ENCODE measurements at places on chromosomes 7 and 10.

DNA sequence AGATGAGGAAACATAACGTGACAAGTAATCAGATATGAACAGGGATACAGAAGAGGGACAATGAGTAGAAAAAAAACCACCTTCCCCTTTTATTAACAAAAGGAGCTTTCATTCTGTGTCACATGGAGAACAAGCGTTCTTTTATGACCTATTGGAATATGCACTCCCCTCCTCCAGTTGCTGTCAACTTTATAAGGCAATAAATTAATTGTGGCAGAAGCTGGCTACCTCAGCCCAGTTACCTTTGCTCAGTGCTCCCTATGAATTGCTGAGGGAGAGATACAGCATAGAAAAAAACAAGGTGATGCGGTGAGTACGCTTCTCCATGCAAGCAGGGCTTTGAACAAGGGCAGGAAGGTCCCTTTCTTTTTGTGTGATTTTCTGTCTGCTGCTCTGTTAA, at the start of gene MGAM2:
MGAM2 (plus strand) TSS at position 220 of the 400 bp plus-strand sequence. CDS start 5,156 bp downstream, outside the sequence.
- DNase-seq: no peak

- DNase-seq: no peak
Measured at GRCh38 chr7:36034020-36034419, 119.0 kb upstream of the EEPD1 start.

DNA sequence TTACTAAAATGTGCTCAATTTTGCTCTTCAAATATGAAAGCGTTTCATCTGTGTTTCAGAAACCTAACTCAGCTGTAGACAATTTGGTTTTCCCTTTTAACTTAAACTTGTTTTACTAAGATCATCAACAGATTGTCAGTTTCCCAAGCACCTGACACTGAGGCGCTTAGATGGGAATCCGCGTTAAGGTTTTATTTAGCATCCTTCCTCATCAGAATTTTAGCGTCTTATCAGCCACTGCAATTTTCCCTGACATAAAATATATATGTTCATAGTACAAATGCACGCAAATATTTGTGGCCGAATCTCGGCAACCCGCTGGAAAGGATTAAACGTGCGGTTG, 1.2 kb downstream of the SGCE start:
- DNase-seq: no peak

DNA sequence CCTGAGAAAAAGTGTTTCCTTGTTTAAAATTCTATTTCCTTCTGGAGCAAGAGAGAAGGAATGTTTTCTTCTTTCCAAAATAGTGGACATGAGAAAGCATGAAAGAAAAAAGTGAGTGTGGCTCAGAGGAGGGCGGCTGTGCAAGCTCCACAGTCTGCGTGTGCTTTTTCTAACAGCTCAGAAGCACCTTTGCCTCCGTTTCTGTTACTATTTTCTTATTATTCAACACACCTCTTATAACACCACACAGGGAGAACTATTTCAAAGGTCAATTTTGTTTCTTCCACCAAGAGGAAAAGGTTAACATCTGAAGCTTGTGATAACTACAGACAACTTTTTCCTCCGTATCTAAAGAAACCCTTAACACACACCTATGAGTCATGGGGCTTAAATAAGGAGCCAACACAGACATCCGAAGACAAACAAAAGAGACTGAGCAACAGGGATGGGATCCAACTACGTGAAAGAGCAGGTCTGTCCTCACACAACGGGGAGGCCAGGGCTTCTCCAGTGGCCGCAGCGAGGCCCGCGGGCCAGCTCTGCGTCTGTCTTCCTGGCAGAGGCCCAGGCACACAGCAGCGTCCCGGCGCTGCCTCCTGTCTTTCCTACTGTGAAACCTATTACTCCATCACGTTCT, 36.2 kb upstream of the NCAPG2 start:
- DNase-seq: no peak

DNA sequence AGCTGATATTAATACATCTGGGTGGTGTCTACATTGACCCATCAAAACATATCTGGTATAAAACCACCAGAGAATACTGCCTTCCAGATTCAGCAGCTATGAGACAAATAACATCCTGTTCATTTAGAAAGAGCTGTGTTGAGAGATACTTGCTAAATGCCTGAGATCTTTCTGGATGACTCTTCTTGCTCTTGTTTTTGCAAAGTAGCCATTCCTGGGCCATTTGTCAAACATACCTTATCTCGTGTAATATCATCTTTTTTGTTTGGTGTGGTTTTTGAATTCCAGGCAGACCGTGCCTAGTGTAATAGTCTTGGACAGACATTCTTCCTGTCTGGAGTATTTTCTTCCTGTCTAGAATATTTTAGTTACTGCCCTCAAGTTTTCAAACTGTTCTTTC, 74.7 kb upstream of the PRR15 start:
- DNase-seq: no peak

GRCh38 chr10:126207313-126207771, 180.9 kb downstream of the ADAM12 start:
- DNase-seq: no peak

GRCh38 chr10:6036861-6037321, 25.3 kb downstream of the IL2RA start:
- DNase-seq: no peak

DNA sequence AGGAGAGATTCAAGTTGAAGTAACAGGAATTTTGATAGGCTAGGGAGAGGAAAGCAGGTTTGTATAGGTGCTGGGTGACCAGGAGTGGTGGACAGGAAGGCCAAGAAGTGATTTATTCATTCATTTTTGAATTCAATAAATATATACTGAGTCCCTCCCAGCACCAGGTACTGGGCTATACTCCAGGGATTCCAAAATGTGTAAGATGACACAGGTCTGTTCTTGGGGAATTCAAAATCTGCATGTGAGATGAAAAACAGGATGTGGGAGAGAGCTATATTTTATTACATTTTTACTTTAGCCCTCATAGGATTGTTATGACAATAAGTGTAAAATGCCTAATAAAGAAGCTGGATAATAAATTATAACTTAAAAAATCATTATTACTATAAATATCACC, 134.9 kb downstream of the ANK3 start:
- no peak for DNase-seq

GRCh38 chr7:157253850-157254249, 83.0 kb upstream of the DNAJB6 start:
- DNase-seq: peak; percentile 75

DNA sequence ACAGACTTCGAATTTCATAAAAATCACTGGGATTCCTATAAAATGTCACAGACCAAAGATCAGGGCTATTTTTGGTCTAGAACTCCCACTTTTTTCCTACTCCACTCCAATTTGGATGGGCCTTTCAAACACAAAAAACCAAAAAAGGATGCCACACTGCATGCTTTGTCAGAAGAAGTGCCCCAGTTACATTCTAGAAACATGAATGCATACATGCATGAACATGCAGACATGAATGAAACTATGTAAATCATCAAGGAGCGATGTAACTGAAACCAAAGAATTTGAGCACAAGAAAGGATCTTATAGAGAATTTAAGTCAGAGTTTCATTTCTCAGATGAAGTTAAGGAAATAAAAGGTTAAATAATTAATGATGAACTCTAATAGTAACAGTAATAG, 31.8 kb upstream of the FAM133B start:
- DNase-seq: no peak

DNA sequence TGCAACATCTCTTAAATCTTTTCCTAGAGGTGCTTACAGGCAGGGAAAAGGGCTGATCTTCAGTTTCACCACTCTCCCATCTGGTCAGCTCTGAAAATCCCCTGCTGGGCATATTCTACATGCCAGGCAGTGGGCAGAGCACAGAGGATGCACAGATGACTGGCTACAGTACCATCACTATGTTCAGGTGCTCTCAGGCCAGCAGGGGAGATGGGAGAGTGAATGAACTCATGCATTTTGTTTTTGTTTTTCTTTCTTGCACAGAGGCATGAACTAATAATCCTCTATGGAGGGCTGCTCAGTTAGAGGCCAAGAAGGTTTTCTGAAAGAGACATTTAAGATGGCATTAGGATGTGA, 19.3 kb downstream of the ELMO1 start:
- no peak for DNase-seq
